ENCODE measurements at places on chromosomes 5 and 9.

DNA sequence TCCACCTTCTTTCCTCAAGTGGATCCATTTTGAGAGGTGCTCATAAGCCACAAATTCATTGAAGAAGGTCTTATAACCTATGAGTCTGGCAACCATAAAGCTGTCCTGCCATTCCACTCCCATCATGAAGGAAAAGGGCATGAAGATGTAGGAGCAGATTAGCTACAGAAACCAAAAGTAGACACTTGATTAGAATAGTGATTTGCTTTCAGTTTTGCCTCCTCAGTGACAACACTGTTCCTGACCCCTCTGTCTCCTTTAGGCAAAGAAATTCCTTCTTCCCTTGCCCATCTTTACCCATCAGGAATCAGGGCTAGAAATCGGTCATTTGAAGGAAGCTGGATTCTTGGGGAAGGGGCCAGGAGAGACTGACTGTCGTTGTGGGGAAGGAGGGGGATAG, 55.2 kb downstream of the SLC28A3 start:
- DNase-seq = no peak

- DNase-seq = no peak
These were observed 95.0 kb downstream of the KCNT1 start for GRCh38 chr9:135796784-135797485.

- DNase-seq = no peak
These were observed 59.7 kb upstream of the NEURL1B start for GRCh38 chr5:172581315-172581714.

DNA sequence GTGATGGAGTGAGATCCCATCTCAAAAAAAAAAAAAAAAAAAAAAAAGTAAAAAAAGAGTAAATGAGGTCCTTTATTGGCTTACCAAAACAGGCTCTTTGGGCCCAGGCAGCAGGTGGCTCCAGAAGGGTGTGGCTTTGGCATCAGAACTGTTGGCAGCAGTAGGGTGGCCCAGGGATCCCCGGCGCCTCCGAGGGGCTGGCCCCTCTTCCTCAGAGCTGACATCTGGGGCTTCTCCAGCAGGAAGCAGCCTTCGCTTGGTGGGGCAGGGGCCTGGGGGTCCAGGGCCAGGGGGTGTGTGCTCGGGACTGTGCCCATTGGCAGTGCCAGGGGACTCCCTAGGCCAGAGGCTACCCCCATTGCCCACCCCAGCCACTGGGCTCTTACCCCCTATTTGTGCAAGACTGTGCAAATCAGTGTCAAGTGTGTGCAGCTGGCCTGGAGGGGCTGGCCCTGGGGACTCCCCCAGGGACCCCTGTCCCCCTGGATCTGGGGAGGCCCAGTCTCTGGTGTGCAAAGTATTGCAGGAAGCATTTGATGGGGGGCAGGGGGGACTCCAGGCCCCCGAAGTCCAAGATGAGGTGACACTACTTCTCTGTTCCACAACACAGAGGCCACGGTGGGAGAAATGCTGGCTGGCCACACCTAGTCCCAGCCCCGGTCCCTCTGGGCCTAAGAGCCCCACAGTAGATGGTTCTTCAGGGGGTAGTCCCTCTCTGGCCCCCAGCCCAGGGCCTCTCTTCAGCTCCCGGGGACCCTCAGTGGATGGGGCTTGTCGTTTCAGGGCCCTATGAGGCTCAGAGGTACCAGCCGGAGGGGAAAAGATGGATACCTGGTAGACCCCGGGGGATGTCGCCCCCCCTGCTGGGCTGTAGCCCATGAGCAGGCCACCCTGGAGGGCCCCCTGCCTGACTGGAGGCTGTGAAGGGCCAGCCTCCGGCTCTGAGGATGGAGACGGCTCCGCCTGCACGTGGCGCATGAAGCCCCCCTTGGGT, 4.7 kb upstream of the STOML2 start:
- no peak for DNase-seq

- DNase-seq = peak; percentile 55
These were observed 32.4 kb downstream of the CYSTM1 start for GRCh38 chr5:140207250-140207964.

GRCh38 chr5:109351988-109352864, 57.5 kb downstream of the PJA2 start:
- DNase-seq = no peak

GRCh38 chr5:150801117-150801927, 22.8 kb downstream of the SMIM3 start:
- peak; percentile 45 for DNase-seq

DNA sequence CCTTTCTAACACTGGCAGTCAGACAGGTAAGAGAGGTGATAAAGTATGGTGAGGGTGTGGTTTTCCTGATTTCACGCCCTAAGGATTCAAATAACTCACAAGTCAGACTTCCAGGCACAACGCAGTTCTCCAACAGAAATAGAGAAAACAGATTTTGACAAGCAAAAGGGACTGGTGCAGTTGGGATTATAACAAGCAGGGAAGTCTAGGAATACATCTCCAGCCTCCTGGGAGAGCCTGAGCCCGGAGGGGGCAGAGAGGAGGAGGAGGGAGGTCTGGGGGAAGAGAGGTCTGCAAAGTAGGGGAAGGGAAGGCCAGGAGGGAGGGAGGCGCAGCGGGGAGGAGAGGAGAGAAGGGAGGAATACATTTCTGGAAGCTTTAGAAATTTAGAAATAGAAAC, 1.6 kb downstream of the CMBL start:
- DNase-seq = no peak

DNA sequence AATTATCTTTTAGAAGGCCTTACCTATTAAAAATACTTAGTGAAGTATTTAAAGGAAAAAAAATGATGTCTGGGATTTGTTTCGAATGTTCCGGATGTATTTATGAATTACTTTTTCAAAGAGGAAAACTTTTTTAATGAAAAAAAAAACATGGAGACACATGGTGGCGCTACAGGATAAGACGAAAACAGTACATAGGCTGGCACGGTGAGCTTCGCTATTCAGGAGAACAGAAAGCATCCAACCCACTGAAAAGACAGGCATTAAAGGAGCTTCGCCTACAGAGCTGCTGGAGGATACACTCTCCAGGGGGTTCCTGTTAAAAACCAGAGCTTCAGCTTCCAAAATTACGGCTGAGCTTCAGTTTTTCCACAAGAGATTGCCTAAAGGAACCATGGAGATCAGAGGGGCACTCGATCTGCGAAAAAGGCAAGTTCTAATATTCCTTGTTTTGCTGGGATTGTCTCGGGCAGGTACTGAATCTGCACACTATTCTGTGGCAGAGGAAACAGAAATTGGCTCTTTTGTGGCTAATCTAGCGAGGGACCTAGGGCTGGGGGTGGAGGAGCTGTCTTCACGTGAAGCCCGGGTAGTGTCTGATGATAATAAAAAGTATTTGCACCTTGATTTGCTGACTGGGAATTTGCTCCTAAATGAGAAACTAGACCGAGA, at the start of gene PCDHB14:
TSS of gene PCDHB14 (plus strand) at position 232 of the 672 bp plus-strand sequence. CDS start at position 395, 163 bp downstream.
- peak; percentile 23 for DNase-seq

- DNase-seq = peak; percentile 96
These were observed 69.0 kb upstream of the GRAMD2B start for GRCh38 chr5:126354012-126354857.

DNA sequence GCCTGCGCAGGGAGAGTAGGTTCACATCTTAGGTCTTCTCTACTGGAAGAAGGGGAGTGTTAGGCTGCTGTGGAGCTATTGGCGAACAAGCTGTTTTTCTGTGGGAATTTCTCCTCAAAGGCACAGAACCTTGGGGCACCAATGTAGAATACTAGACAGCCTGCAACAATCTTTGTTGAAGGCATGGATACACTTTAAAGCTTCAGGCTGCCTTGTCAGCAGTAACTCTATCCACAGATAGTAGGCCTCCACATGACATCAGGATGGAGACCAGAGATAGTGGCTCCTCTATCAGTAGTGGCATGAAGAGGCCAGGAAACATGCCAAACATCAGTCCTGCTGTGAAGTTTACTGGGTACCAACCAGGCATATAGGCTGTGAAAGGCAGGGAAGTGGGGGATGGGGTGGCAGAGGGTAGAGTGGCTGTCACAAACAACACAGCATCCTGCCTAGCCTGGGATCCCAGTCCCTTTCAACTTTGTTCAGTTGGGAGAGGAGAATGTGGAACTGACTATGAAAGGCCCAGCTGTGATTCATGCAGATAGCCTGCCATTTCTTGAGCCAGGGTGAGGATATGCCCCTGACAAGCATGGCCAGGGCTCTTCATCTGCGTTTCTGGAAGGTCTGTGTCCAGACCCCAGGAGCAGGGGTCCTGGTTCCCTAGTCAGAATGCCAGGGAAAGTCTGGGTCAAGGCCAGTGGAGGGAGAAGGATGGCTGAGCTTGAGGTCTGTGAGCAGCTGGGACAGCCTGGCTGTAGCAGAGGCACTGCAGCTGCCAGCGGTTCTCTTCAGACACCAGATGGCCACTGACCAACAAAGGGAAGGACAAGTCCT, 1.0 kb upstream of the HK3 start:
- no peak for DNase-seq

- DNase-seq = no peak
These were observed 12.1 kb downstream of the ZFAND5 start for GRCh38 chr9:72352911-72353388.

GRCh38 chr9:92790542-92791527, 26.2 kb upstream of the BICD2 start:
- peak; percentile 59 for DNase-seq
